ENCODE measurements at places on chromosomes 16 and 17.

DNA sequence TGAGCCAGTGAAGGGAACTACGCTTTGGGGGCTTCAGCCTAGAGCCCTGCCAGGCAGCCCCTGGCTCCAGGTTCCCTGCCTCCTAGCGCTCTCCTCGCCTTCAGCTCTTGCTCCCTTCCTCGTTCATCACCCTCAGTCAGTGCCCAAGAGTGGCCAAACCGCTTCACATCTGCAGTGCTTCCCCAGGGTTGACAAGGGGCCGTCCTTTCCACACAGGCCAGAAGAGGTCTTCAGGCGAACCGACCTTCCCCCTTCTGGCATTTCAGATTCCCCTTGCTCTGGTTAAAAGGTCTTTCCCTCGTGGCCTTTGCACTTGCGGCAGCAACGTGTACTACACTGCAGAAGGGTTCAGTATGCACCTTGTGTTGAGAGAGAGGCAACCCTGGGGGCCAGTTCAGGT lies 4.1 kb downstream of the RASD1 start:
- DNase-seq: no peak

DNA sequence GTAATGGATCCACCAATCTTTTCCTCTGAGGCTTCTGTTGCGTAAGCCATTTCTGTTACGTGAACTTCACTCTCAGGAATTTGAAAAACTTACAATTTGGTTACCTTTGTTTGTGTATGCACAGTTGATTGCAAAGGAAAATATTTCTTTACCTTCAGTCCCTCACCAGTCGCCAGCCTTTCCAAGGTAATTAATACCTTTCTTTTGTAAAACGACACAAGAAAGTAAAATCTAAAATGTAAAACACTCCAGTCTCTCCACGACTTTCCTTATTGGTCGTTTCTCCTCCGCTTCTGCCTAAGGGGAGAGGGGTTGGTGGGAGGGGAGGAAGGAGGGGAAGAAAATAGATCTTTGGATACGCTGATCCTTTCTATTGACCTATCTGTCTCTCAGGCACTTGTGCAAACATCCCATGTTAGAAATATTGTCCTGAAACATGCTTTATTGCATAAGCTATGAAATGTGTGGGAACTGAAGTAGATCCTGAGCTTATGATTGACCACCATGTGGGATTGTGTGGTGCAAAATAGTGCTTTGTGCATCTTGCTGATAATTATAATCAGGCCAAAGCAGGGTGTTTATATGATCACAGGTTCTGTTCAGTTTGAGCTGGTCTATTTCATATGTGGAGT lies 32.4 kb upstream of the EFCAB13 start:
- DNase-seq: no peak

DNA sequence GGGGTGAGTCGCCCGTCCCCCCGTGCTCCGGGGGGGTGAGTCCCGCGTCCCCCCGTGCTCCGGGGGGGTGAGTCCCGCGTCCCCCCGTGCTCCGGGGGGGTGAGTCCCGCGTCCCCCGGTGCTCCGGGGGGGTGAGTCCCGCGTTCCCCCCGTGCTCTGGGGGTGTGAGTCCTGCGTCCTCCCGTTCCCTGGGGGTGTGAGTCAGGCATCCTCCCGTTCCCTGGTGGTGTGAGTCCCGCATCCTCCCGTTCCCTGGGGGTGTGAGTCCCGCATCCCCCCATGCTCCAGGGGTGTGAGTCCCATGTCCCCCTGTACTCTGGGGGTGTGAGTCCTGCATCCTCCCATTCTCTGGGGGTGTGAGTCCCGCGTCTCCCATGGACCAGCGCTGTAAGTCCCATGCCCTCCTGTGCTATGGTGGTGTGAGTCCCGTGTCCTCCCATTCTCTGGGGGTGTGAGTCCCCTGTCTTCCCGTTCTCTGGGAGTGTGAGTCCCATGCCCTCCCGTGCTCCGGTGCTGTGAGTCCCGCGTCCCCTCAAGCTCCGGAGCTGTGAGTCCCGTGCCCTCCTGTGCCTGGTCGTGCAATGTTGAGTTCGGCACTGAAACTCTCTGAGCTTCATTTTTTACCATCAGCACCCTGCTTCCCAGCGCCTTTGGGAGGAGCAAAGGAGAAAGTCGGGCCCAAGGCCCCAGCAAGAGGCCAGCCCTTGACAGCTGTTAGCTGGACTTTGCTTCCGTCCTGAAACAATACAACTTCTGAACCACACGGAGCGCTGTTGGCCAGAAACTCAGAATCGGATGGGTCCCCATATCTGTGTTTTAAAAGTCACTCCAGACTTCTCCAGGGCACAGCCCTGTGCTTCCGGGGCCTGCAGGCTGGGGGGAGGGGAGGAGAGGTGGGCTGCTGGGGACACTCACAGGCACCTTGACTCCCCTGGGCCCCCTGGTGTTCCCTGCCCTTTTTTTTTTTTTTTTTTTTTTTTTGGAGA lies 11.5 kb upstream of the ZC3H18 start:
- DNase-seq: peak; percentile 77

DNA sequence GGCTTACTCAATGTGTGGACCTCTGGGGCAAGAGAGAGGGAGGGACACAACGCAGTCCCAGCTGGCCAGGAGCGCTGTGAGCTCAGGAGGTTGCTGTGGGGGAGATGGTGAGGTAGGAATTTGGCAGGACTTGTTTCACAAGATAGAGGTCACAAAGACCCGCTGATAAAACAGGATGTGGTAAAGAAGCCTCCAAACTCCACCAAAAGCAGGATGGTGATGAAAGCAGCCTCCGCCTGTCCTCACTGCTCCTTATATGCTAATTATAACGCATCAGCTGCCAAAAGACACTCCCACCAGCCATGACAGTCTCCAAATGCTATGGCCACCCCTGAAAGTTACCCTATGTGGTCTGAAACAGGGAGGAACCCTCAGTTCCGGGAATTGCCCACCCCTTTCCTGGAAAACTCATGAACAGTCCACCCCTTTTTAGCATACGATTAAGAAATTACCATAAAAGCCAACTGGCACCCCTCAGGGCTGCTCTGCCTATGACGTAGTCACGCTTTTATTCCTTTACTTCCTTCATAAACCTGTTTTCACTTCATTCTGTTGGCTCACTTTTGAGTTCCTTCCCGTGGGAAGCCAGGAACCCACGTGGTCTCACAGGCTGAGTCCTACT lies 5.3 kb upstream of the EIF4A3 start:
- no peak for DNase-seq

Data from NCI-H1417 (cell line).